ENCODE measurements at places on chromosomes 3 and 15.
A peak's percentile ranks its signal among the peaks of the same experiment; 100 is the strongest.

- peak; percentile 55 for DNase-seq
These were observed 30.7 kb upstream of the DUSP7 start for GRCh38 chr3:52086976-52087663.

- no peak for DNase-seq
These were observed 17.8 kb downstream of the PDCD10 start for GRCh38 chr3:167716920-167717319.

DNA sequence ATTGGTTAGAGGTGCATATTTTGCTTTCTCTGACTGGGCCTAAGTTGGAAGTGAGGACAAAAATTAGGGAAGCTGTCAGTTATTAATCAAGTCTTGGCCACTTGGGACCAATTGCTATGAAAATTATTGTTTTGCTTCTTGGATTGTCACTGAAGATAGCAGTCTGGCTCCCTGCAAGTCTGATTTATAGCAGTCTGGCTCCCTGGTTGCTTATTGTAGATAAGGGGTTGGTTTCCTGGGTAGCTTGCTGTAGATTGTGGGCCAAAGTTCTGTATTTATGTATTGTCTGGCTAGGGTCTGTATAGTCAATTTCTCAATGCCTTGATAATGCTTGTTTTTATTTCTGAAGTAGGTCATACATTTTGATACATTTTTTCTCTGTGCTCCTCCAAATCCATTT, 13.3 kb upstream of the DRD3 start:
- no peak for DNase-seq

- no peak for DNase-seq
These were observed 19.7 kb upstream of the MFGE8 start for GRCh38 chr15:88932875-88933330.

- peak; percentile 40 for DNase-seq
These were observed 44.0 kb downstream of the XXYLT1 start for GRCh38 chr3:195226900-195227447.

- DNase-seq, result no peak
These were observed 277.7 kb upstream of the ROPN1 start for GRCh38 chr3:124269619-124270018.

GRCh38 chr3:53191836-53192480, 30.9 kb downstream of the PRKCD start:
- no peak for DNase-seq

GRCh38 chr3:137866001-137866400, 101.9 kb downstream of the SOX14 start:
- no peak for DNase-seq

GRCh38 chr3:103968751-103969150, 1398.0 kb upstream of the ALCAM start:
- DNase-seq, result no peak

- no peak for DNase-seq
These were observed 28.4 kb upstream of the MAGI1 start for GRCh38 chr3:66066963-66067617.

GRCh38 chr15:75616766-75617165, 8.8 kb downstream of the SNUPN start:
- no peak for DNase-seq

- DNase-seq, result no peak
These were observed 27.1 kb upstream of the LACTB start for GRCh38 chr15:63094495-63094931.

GRCh38 chr3:196985298-196985697, 16.7 kb upstream of the PIGZ start:
- DNase-seq, result no peak

- peak; percentile 64 for DNase-seq
These were observed 786 bp downstream of the RHOA start for GRCh38 chr3:49410846-49411534.

- DNase-seq, result no peak
These were observed 277.8 kb downstream of the RAP2B start for GRCh38 chr3:153439780-153440179.

DNA sequence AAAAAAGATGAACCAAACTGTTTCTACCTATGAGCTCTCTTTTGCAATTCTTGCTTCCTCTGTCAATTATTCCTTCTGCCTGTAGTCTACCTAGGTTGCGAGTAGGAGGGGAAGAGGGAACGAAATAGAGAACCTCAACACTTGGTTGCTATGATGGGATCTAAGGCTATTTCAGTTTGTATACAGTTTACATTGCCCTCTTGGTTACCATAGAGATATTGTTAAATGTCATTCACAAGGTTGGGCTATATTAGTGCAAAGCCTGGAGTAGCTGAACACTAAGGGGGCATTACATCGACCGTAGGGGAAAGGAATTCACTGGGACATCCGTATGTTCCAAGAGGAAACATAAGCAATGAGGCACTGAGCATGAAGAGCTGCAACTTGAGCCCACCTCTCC, 276.9 kb downstream of the GBE1 start:
- DNase-seq, result no peak

DNA sequence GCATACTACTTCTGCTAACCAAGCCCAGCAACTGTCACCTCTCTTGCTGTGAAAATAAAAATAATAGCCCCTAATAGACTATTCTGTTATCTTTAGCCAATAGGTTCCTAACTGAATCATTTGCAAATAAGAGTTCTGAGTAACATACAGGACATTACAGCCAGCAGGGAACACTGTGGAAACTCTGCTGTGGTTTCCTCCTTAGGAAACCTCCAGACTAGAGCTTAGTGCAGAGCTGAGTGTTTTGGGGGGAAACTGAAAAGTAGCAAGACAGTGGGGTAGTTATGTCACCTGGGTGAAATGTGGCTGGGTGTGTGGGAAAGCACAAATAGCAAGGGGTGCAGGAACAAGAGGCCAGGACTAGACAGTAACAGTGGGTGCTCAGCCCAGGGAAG, 32.4 kb downstream of the DZIP1L start:
- no peak for DNase-seq

GRCh38 chr15:81301385-81301784, 22.6 kb downstream of the STARD5 start:
- DNase-seq, result no peak

GRCh38 chr3:191008074-191008473, 145.6 kb upstream of the GMNC start:
- no peak for DNase-seq

DNA sequence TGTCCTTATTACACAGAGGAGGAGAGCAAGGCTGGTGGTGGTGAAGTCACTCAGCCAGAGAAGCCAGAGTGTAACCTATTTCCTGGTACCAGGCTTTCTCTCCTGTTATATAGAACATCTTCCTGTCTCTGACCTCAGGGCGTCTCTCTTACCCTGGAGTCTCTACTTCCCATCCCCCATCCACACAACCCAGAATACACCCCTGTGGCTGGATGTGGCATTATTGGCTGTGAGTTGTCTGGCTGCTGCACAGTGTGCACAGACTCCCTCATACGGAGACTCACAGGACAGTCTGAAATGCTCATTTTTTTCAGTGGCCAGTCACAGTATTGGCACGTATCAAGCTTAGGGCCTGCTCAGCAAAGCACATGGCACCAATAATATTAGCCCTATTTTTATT, 8.6 kb downstream of the PODXL2 start:
- DNase-seq, result no peak

GRCh38 chr15:90582553-90582952, 52.8 kb downstream of the CRTC3 start:
- peak; percentile 41 for DNase-seq

DNA sequence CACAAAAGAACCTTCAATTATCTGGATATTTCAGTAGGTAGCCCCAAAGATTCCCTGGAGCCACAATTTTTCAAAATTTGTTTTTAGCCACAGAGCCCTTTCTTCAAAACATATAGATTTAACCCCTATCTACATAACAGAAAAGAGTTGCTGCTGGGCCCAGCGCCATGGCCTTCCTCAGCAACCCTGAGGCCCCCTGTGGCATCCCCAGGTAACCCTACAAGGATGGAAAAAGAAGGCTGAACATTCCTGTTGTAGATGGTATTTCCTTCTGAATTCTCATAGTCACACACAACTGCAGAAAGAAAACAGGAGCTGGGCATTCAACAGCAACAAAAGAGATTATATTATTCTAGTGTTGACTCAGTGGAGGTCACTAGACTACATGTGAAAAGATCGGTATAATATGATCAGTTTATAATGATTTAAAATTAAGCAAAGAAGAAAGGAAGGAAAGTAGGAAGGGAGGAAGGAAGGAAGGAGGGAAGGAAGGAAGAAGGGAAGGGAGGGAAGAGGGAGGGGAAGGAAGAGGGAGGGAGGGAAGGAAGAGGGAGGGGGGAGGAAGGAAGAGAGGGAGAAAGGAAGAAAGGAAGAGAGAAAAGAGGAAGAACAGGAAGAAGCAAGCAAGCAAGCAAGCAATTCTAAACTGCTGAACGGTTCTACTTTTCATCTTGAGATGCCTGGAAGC, 342.5 kb upstream of the NR2F2 start:
- no peak for DNase-seq

GRCh38 chr15:85905751-85906450, 111.2 kb upstream of the KLHL25 start:
- peak; percentile 84 for DNase-seq

GRCh38 chr3:32384938-32385337, 6.7 kb upstream of the CMTM7 start:
- DNase-seq, result peak; percentile 93

- peak; percentile 9 for DNase-seq
These were observed 523.6 kb downstream of the NTRK3 start for GRCh38 chr15:87732976-87733375.

GRCh38 chr3:64318001-64318400, 92.7 kb upstream of the PRICKLE2 start:
- DNase-seq, result no peak

GRCh38 chr3:89373434-89373833, 266.0 kb downstream of the EPHA3 start:
- no peak for DNase-seq

- DNase-seq, result no peak
These were observed 222.6 kb downstream of the BBX start for GRCh38 chr3:107745354-107745753.

GRCh38 chr15:57031082-57031481, 112.6 kb downstream of the TCF12 start:
- DNase-seq, result no peak

DNA sequence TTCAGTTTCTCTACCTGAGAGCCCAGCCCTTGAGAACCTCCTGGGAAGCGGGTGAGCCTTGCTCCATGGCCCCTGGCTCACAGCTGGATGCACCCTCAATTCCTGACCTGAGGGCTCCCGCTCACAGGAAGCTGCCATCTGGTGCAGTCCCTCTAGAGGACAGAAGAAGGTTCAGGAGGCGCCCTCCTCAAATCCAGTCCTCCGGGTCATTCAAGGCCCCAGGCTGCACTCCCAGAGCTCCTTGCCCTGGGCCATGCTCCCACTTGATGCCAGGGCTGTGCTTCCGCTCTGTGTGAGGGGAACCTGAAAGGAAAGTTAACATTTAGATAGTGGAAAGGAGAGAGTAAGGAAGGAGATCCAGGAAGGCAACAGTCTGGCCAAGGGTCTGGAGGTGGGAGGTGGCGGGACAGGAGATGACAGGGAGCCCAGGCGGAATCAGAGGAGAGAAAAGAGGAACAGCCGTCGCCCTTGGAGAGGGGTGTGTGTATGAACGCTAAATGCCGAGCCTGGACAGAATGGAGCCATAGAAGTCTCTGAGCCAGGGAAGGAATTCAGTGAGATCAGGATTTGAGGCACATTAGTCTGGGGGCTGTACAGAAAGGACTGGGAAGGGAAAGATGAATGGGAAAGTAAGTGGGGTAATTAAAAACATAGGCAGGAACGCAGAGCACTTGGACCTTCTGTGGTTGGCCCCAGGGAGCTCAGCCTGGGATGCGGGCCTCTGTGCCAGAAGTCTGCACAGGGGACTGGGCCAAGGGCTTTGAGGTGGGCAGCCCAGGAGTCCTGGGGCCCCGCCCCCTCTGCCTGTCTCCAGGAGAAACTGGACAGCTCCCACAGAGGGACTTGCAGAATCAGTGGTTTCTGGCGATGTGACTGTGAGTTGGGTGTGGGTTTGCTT, 26.1 kb downstream of the TBC1D21 start:
- no peak for DNase-seq

DNA sequence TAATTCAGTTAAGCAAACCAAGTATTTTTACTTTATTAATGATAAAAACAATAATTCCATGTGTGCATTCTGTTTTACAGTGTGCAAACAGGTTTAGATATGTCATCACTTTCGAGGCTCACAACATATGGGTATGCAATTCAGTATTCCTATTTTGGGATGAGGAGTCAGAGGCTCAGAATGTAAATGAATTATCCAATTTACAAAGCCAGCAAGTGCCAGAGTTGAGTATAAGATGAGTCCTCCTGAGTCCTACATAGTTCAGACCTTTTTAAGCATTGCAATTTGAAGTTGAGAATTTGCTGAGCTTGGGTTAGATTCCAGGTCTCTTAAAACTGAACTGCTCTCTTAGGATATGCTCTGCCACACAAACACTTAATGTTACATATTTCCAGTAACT, 424.2 kb upstream of the ROBO2 start:
- no peak for DNase-seq

GRCh38 chr3:50167841-50168209, 12.7 kb downstream of the SEMA3F start:
- DNase-seq, result no peak

DNA sequence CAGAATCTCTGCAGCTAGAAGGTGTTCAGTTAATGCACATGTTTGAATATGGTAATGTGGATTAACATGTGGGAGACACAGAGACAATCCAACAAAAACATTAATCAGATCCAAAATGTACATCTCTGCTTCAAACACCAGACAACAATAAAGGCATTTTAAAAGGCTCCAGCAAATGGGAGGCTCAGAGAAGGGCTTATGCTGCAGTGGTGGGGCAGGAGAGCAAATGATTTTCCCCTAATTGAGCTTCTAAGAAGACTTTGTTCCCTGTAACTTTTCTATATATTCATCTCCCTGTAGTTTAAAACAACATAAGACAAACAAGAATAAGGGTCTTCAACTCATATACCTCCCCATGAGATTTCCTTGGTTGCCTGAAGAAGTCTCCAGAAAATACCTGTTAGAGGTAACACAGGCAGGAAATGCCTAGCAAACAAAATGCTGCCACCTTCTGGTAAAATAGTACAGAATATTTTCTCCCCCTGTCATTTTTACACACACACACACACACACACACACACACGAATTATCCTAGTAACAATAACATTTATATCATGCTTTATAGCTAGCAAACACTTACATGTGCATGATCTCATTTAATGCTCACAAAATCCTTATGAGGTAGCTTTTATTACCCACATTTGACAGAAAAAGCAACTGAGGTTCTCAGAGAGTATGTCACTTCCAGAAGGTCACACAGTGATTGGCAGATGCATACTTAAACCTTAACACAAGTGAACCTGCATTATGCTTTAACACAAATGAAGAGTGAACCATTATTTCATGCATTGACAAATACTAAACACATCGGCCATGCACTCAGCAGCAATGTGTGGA, 123.4 kb upstream of the MB21D2 start:
- peak; percentile 57 for DNase-seq

GRCh38 chr3:43363621-43364266, 77.4 kb downstream of the SNRK start:
- peak; percentile 30 for DNase-seq

Data from eye (tissue), 1 donor.